ENCODE measurements at places on chromosomes 16 and 17. TPM values are rescaled to one million over a fixed set of nuclear protein-coding genes. Genes with fewer than 3 reads are reported as not detected.

Gene AGRP
- total RNA-seq = not detected

Gene UMOD
- total RNA-seq = not detected

DNA sequence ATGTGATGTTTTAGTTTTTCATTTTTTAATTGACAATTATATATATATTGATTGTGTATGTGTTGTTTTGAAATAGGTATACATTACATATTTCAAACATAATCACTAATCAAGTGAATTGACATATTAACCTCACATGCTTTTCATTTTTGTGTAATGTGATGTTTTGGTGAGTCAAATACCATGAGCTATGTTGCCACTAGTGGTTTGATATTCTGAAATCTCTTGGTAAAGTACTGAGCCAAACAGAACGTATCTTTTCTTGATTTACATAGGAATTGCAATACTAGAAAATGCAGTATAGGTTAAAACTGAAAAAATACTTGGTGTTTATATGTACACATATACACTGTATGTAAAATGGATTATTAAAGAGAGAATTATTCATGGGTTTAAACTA, 65.2 kb upstream of the SIAH1 start:
- no peak for DNase-seq

Gene MMP15
- 5.2 TPM for total RNA-seq

DNA sequence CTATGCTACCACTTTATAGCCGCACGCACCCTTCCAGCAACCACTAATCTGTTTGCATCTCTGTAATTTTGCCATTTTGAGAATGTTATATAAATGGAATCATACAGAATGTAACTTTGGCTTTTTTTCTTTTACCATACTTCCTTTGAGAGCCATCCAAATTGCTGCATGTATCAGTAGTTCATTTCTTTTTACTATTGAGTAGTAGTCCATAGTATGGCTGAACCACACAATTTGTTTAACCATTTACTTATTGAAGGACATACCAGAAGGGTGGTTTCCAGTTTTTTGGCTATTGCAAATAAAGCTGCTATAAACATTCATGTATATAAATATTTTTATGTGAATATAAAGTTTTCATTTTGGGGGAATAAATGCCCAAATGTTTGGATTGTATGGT, 8.8 kb downstream of the TENT4B start:
- no peak for DNase-seq

- no peak for DNase-seq
These were observed 16.8 kb upstream of the TVP23A start for GRCh38 chr16:10835281-10835931.

Gene RNF222
- under 0.01 TPM for total RNA-seq

GRCh38 chr17:57714665-57715180, 30.4 kb downstream of the CCDC182 start:
- DNase-seq = no peak

DNA sequence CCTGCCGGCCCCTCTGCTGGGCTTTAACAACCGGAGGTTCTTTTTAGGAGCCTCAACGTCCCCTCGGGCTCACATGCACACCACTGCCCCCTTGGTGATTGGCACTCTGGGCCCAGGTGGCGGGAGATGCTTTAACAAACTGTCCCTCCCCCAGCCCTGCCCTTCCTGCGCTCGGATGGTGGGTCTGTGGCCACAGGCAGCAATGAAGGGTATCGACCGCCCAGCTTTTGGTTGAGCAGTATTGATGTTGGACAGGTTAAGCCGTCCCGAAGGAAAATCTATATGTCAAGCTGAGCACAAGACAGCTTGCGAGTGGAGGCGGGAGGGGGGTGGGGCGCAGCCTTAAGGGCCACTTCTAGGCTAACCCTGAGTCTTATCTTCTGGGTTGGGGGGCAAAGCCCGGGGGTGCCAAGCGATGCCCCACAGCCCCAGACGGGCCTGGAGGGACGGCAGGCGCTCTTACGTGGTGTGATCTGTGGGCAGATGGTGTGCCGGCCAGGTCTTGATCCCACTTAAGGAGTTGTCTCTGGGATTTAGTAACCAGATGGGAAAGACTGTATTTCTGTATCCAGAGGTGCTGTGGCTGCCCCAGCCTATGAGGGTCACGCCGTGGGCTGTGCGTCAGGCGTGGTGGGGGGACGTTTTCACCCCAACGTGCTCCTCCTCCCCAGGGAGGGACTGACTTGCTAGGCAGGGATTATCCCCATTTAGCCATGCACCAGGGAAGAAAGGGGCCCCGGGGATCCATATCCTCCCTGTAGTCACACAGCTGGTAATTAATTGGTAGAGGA, 6.2 kb downstream of the GSE1 start:
- no peak for DNase-seq

- DNase-seq = peak; percentile 48
These were observed at the start of gene CHRNB1 for GRCh38 chr17:7444682-7445618. Gene CHRNB1, plus strand, starts transcription at chr17:7445061. Its CDS starts 67 bp downstream, at chr17:7445128.

Gene TANGO6
- total RNA-seq = 10.7 TPM

GRCh38 chr17:7011942-7012254, 526 bp upstream of the RNASEK start:
- no peak for DNase-seq

All from lung microvascular endothelial cell (primary cell).